ENCODE measurements at places on chromosomes 11 and 22.

GRCh38 chr11:104946907-104947306, 21.5 kb downstream of the CASP4 start:
- DNase-seq = no peak

GRCh38 chr11:18280438-18281045, 14.5 kb downstream of the SAA1 start:
- DNase-seq = no peak

DNA sequence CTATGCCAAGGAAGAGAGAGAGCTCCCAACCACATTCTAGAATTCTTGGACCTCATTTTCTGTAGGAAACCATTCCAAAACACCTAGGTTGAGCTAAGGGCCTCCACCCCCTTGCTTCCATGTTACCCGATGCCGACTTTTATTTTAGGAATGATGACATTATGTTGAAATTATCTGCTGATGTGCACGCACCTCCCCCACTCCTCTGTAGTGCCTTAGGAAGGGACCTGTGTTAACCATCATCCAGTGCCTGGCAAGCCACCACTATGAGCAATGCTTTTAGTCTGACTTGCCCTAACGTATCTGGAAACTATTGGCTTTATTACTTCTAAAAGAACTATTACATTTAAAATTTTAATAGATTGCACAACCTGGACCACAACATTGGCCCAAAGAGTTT, 42.1 kb downstream of the NCAPD3 start:
- no peak for DNase-seq

GRCh38 chr11:62201376-62201775, 7.1 kb upstream of the SCGB2A1 start:
- DNase-seq = no peak

DNA sequence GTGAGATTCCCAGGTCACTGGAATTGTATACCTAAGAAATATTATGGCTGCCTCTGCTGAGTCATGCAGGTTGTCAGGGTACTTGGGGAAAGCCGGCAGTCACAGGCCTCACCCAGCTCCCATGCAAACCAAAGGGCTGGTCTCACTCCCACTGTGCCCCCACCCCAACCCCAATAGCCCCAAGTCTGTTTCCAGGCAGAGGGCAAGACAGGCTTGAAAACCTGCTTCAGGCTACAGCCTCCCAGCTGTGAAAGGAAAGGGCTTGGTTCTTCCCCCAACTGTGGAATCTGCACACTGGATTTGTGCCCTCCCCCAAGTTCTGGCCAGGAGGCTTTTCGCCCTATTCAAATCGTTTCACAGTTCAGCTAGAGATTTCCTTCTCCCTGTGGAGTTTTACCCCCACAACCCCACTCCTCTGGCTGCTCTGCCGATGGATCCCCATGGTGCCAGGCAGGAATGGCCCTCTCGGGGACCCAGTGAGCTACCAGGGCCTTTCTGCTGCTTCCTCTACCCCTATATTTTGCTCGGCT, 37.0 kb upstream of the ABTB2 start:
- DNase-seq = no peak

DNA sequence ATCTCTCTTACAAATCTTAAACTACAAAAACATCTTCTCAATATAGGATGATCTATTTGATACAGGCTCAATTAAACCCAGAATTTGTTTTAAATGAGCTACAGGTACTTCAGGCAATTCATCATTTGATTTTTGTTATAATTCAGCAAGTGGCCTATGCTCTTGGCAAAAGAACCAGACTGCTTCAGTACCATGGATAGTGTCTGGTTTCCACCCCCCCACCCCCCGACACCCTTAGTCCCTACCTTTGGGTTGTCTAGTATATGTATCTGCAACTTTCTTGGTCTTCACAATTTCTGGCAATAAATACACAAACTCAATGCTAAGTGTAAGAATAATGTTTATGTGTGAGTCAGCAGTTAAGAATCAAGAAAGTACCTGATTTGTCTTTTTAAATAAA, 97.3 kb upstream of the API5 start:
- DNase-seq = no peak

DNA sequence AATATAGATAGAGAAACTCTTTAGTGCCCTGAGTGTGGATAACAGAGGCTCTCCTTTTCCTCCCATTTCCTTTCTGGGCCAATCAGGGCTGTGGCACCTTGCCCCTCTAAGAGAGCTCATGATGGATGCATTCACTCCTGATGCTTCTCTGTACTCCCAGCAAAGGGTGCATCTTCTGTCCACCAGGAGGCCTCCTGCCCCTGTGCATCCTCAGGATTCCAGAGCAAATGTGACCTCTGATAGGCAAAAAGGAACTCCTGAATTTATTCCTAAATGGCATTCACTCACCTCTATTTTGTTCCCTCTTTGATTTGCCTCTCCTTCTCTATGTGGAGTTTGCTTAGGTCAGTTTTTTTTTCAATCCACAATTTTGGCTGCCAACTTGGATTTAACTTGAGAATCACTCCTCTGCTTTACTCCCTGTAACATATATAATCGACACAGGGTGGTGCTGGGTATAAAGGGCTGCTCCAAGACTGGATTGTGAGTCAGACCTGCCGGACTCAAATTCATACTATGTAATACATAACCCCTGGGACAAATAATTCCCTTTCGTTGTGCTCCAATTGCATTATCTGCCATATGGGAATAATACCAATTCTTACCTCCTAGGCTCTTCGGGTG, 1.1 kb upstream of the MRGPRX4 start:
- peak; percentile 27 for DNase-seq

DNA sequence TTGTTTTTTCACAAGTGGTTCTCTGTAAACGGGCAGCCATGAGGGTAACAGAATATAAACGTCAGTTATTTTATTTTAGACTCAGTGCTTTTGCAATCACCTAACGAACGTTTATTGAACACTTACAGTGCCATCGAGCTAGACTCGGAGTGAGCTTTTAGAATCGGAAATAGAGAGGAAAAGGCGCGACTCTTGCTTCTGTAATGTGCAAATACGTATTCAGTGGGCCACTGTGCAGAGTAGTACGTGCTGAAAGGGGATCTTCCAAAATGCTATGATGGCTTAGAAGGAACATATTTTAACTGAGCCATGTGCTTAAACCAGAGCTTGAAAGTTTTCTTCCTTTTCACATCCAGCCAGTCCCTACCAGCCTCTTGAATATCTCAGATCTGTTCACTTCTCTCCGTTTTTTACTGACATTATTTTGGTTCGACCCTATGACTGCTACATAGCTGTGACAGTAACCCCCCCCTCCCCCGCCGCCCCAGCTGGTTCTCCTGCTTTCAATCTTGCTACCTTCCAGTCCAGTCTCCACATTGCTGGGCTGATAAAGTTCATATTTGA, 468 bp downstream of the DDIAS start:
- DNase-seq = no peak

GRCh38 chr22:20232781-20233180, 35.3 kb downstream of the RTN4R start:
- DNase-seq = no peak

- DNase-seq = no peak
These were observed 131.6 kb downstream of the FBXO7 start for GRCh38 chr22:32606181-32606580.

Measured in NCI-H1092 (cell line).